Gastroesophageal sphincter (tissue), 4 donors: ENCODE measurements at places on chromosomes 1 and 21. TPM values are rescaled to one million over a fixed set of nuclear protein-coding genes. Genes with fewer than 3 reads are reported as not detected.

The GPA33 gene
- total RNA-seq: not detected

The COL9A2 gene
- 12.0 TPM for total RNA-seq

The FLG gene
- 0.08 TPM for total RNA-seq

DNA sequence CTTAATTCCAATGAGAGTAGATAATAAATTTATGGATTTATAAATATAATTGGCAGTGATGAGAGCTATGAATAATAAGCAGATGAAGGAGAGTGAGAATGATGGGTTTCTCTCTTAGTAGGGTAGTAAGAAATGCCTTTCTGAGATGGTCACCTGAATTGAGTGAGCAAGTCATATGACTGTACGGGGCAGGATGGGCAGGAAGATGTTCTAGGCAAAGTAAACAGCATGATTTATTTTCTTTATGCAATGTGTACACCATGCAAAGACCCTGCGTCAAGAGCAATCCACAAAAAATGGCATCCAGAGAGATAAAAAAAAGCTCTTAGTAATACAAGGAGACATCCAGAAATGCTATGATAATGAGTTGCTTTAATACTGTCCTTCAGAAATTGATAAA, 409.9 kb downstream of the HLX start:
- no peak for ATAC-seq

DNA sequence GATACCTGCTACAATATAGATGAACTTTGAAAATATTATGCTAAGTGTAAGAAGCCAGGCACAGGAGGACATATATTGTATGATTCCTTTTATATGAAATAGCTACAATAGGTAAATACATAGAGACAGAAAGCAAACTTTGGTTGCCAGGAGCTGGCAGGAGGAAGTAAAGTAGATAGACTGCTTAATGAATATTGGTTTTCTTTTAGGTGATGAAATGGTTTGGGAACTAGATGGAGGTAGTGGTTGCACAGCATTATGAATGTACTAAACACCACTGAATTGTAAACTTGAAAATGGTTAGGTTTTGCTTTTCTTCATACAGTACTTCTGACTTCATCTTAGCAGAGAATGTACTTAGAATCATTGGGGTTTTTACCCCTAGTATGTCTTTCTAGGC, 21.5 kb downstream of the ABCB10 start:
- ATAC-seq: no peak

The BMP8B gene
- total RNA-seq: 2.0 TPM

GRCh38 chr1:119245881-119246280, 105.4 kb upstream of the WARS2 start:
- ATAC-seq: no peak

GRCh38 chr1:68178821-68179490, 53.4 kb downstream of the WLS start:
- no peak for ATAC-seq

DNA sequence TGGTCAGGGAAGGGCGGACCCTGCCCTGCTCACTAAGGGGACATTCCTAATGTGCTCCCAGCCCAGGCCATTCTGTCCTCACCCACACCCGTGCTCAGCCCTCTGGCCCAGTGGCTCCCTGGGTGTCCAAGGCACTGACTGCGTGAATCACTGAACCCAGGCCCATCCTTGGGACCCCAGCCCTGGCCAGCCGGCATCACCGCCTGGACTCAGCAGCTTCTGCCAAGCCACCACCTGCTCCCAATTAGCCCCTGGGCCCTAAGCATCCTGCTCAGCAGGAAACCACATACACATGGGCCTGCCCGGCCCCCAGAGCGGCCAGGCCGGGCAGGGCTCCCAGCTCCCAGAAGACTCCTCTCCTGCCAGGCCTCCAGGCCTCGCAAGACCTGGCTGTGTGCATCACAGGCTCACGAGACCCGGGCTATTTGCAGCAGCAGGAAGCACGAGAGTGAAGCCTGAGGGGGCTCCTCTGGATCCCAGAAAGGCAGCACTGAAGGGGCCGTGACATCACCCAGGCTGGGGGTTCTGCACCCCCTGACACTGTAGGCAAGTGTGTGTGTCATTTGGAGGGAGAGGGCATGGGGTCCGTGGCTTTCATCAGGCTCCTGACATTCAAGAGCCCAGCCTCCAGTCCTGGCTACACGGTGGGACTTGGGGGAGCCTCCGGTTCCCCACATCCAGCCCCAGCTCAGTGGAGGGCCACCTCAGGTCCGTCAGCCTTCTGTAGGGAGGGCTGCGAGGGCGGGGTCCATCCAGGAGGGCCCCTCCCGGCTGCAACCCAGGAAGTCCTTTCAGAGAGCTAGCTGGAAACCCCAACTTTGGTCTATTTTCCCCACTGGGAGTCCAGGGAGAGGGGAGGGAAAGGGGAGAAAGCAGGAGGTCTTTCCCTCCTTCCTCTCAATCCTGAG, 1.6 kb downstream of the MFAP2 start:
- ATAC-seq: peak; percentile 75
